ENCODE measurements at places on chromosomes 2 and 18. TPM values are rescaled to one million over a fixed set of nuclear protein-coding genes. Genes with fewer than 3 reads are reported as not detected.

Gene SSB
- total RNA-seq, result 172 TPM

Gene KCMF1
- 23.8 TPM for total RNA-seq

Gene CPO
- total RNA-seq, result not detected

Gene KIF3C
- total RNA-seq, result 16.9 TPM

Gene ELOA2
- total RNA-seq, result not detected

Gene EVA1A
- 73.2 TPM for total RNA-seq

Gene AOX1
- 2.3 TPM for total RNA-seq

Gene C18orf63
- total RNA-seq, result not detected

Gene INHBB
- total RNA-seq, result 1.0 TPM

Gene FOXD4L1
- not detected for total RNA-seq

Gene SOCS6
- total RNA-seq, result 17.0 TPM

Gene LYPD6B
- total RNA-seq, result 8.0 TPM

Gene RRM2
- 162 TPM for total RNA-seq

Gene NAB1
- total RNA-seq, result 51.0 TPM

Gene AFF3
- 5.7 TPM for total RNA-seq

Gene FTCDNL1
- 0.86 TPM for total RNA-seq

Gene STPG4
- not detected for total RNA-seq

All from Daoy (cell line).